ENCODE measurements at places on chromosomes 7 and 10. TPM values are rescaled to one million over a fixed set of nuclear protein-coding genes. Genes with fewer than 3 reads are reported as not detected.

GRCh38 chr10:96613576-96613975 lies 26.8 kb upstream of the TM9SF3 start:
- no peak for DNase-seq

GRCh38 chr10:127907411-127908105 lies 655 bp downstream of the PTPRE start:
- peak; percentile 52 for DNase-seq

DNA sequence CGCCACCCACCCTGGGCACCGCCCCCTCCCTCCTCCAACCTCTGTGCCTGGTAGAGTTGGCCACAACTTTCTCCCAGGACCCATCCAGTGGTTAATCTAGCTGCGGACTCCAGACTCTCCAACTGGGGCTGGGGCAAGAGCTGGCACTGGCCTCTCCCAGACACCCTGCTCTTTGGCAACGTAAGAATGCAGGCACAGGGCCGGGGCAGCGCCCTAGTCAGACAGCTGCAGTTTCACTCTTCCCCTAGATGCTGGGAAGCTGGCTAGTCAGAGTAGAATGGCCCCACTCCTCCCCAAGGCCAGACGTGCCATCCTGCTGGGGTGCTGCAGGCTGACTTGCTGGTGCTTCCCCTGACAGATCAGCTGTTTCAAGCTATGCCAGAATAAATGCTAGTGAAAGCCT lies 22.1 kb downstream of the HSPA12A start:
- DNase-seq = no peak

DNA sequence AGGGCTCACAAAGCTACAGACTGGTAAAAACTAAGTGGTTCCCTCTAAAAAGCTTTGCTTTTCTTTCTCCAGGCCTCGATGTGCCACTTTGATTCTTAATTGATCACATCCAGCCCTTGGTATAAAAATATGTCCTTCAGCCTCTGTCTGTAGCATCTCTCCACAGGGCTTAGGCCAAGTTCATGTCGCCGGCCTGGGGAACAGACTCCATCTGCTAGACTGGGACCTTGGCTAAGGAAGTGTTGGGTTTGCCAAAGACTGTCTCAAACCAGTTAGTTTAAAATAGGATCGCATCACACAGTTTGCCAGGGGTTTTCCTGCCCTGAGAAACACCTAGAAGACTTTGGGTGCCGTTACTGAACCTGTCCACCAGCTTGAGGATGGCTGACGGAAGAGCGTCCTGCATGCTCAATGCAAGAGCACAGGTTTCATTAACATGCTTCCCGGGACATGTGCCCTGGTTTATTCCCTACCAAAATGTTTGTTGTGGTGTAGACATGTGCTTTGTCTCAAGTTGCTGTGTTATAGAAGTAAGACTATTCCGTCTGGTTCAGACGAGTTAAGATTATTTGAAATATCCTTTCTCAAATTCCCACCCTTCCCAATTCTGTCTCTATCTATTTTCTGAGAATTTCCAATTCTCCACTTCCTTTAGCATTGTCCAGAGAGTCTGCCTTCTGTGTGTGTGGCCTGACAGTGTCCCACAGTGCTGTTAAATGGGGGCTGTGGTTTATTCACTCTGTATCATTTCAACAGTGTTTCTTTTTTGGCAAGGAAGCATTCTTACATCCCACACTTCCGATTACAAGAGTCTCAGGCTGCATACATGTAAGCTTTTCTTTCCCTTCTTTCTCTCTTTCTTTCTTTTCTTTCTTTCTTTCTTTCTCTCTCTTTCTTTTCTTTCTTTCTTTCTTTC lies 334.7 kb downstream of the INHBA start:
- DNase-seq = no peak

DNA sequence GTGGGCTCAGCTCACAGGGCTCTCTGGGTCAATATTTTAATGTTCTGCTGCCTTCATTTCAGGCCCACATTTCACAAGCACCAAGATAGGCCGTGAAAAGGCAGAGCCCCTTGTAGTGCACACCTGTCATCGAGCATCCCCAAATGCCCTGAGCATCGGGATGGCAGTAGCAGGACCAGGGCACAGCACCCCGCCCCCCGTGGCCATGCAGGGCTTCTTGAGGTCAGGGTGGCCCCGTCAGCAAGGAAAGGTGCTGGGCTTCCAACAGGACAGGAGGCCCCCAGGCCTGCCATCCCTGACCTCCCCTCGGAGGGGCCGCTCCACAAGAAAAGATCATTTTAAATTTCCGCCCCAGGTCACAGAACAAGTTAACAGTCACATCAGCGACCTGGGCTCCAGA lies 2.9 kb upstream of the CNPY1 start:
- DNase-seq = no peak

GRCh38 chr7:117251687-117252086 lies 71.2 kb downstream of the WNT2 start:
- DNase-seq = no peak

Gene FAM180A
- not detected for total RNA-seq

Gene EGR2
- 53.9 TPM for total RNA-seq

Gene CXCL12
- total RNA-seq = not detected

Gene NPFFR1
- total RNA-seq = not detected

Gene AGMO
- total RNA-seq = not detected
